ENCODE measurements at places on chromosomes 3 and 15. TPM values are rescaled to one million over a fixed set of nuclear protein-coding genes. Genes with fewer than 3 reads are reported as not detected.

The PDZRN3 gene
- total RNA-seq: 83.6 TPM

DNA sequence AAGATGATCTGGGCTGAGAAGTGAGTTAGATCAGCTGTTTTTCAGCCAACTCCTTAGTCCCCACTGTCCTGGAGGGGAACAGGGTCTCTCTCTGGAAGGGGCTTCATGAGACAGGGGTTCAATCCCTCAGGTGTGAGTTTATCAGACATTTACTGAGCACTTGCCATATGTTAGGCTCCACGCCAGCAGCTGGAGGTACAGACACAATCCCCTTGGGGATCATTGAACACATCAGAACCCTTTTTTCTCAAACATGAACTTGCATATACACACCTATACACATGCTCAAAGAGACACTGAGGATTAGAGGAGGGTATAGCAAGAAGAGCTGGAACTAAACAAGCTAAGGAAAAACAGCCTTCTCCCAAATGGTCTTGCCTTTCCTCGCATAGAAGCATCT lies 5.5 kb upstream of the BMF start:
- no peak for DNase-seq

GRCh38 chr15:69380100-69380725 lies 33.9 kb upstream of the KIF23 start:
- no peak for DNase-seq

GRCh38 chr15:25342629-25343028 lies 96.2 kb downstream of the UBE3A start:
- DNase-seq: no peak

GRCh38 chr3:45546716-45547701 lies 47.5 kb upstream of the LIMD1 start:
- no peak for DNase-seq

- no peak for DNase-seq
Measured at GRCh38 chr3:22732641-22733040, 470.5 kb upstream of the UBE2E2 start.

DNA sequence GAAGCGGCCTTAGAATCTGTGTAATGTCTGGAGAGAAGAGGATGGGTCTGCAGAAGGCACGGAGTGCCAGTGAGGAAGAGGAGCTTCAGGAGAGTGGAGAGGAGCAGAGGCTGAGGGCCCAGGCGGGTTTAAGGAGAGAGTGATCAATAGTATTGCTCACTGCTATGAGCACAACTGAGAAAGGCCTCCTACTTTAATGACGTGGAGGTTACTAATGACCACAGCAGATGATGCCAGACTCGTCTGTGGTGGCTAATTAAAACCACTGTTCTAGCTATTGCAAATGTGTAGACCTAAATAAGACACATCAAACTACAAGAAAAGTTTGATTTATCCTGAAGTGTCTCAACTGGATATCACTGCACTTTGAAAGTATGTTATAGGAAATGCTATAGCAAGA lies 33.2 kb downstream of the MTMR10 start:
- DNase-seq: no peak

GRCh38 chr3:29802057-29802456 lies 521.2 kb downstream of the RBMS3 start:
- DNase-seq: no peak

- DNase-seq: no peak
Measured at GRCh38 chr3:193874997-193875593, 260.9 kb upstream of the HES1 start.
